ENCODE measurements at places on chromosomes 5 and 9.

DNA sequence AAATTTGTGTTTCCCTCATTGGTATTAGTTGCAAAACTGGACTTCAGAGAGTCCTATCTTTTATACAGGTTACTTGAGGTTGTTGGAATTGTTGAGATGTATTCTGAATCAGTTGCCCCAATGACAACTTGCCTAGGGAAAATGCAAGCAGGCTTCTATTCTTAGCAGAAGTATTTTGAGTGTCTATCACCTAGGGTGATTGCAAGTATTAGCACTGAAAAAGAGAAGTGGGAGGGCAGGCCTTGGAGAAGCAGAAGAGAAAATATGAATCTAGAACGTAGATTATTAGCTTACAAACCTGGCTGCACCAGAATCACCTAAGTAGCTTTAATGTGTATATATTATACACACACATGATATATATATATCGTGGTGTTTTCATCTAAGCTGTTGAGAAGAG lies 43.2 kb downstream of the ADAMTS12 start:
- no peak for DNase-seq

DNA sequence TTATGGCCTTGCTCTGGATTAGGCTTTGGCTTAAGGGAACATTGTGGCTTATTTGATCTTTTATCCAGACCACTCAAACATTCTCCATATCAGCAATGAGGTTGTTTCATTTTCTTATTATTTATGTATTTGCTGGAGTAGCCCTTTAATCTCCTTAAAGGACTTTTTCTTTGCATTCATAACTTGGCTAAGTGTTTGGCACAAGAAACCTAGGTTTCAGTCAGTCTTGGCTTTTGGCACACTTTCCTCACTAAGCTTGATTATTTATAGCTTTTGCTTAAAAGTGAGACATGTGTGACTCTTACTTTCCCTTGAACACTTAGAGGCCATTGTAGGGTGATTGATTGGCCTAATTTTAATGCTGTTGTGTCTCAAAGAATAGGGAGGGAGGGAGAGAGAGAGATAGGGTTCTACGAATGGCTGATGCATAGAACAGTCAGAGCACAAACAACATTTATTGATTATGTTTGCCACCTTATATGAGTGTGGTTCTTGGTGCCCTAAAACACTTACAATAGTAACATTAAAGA lies 2265.3 kb upstream of the C9orf72 start:
- no peak for DNase-seq

DNA sequence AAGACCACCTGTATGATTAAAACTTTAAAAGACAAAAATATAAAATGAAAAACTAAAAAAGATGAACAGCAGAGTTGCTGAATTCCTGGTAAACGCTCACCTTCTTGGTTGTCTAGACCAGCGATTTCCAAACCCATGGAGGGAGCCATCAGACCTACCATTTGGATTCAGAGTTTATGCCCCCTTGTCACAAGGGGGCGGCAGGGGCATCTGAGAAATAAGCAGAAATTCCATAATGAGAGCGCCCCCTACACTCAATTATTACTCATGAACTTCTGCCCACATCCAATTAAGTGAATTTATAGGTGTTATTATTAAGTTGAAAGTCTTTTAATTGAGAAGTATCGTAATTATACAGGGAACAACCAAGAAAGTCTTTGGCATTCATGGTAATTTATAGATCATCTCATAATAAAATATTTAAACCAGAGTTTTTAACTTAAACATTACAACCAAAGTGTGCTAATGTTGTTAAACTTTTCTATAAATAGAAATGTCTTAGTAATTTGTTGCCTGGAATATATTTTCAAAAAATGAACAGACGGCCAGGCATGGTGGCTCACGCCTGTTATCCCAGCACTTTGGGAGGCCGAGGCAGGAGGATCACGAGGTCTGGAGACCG lies 35.2 kb upstream of the SPATA31C2 start:
- peak; percentile 30 for DNase-seq

DNA sequence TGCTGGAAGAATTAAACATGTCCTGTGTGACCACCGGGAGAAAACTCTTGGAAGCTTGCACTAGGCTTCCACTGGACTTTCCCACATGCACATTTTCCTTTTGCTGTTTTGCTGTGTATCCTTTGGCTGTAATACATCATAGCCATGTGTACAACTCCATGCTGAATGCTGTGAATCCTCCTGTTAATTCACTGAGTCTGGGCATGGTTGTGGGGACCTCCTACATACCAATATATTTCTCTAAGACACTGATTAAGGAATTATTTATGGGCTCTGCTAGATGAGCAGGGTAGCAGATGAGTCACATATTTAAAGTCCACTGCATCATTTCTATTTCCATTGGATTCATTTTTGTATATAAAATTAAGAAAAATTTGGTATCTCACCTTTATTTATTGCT lies 220.1 kb downstream of the CYLC2 start:
- no peak for DNase-seq

DNA sequence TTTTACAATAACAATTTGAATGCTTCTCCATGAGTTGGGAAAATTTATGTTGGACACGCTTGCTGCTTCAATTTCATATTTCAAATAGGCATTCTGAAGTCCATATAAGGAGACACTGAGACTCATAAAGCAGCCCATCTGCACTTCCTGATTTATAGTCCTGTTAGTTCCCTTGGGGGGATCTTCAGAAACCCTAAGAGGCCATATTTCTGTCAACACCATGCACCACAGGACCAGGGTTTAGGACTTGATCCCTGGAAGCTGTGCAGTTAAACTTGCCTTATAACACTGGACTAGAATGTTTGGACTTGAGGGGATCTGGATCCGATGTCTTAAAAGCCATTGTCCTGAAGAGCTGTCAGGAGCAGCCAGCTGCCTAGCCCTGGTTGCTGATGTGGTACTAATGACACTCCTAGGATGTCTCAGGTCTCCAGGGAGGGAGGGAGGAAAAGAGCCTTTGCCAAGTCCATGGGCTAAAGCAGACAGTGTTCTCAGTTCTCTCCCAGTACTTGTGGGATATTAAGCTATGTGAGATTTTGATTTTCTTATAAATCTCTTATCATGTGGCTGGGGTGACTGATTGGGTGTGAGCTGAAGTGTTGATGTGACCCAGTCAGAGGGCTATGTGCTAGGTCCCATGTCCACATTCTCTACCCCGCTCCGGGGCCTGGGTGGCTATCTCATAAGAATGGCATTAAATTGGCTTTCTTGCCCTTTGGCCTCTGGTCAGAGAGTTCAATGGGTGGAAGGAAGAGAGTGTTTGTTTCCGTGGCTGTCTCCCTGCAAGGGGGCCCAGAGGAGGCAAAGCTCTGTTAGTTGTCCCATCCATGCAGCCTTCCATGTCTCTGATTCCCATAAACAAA lies 399.8 kb downstream of the OSTF1 start:
- no peak for DNase-seq

- no peak for DNase-seq
These were observed 26.8 kb downstream of the ASS1 start for GRCh38 chr9:130471411-130472183.

DNA sequence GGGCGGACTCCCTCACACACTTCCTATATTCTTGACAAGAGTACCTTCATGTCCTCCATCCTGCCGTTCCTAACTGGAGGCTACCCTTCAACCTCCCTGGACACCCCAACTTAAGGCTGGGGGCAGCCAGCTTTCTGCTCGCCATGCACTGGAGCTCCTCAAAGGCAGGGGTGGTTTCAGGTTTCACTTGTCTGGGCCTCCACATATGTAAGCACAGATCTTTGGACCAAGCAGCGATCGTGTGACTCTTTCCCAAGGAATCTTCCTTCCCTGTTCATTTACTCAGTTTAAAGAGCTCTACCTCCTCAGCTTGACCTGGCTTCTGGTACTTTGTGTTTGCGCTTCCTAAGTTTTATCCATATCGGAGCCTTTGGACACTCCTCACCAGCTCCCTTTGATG lies 34.2 kb upstream of the TRPC7 start:
- DNase-seq, result no peak

- no peak for DNase-seq
These were observed 286.0 kb upstream of the DAP start for GRCh38 chr5:11047030-11047429.

- no peak for DNase-seq
These were observed 4.2 kb upstream of the SUB1 start for GRCh38 chr5:32581010-32581785.

GRCh38 chr9:89483592-89484474 lies 14.1 kb downstream of the SEMA4D start:
- no peak for DNase-seq

DNA sequence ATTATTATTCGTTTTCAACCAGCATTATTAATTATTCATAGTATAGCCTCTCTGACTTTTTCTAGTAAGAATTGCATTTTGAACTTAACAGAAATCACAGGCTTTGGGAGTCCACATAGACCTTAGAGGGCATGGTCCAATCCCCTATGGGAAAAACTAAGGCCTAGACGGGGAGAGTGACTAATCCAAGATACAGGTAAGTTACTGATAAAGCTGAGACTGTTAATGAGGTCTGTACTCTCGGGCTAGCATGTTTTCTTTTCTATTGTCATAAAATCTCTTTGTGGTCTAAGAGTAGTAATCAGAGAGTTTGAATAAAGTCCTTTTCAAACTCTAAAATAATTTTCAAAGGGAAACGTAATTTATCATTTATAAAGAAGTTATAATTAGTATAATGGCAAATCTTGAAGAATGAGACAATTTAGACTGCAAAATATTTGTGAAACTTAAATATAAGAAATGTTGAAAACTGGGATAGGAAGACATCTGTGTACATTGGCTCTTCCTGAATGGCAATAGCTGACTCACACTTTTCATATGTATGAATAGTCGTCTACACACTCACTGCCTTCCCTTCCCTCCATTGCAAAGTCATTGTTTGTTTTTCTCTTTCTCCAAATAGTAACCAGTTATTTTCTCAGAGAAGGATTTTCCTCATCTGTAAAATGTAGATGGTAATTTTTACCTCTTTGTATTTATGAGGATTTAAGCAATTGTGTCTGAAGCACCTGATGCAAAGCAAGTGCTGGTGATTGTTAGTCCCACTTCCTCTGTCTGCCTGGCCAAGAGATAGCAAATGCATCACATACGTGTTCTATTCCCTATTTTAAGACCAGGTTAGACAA lies 207.9 kb upstream of the CD180 start:
- no peak for DNase-seq

- no peak for DNase-seq
These were observed 10.2 kb upstream of the GABRP start for GRCh38 chr5:170773024-170773985.

DNA sequence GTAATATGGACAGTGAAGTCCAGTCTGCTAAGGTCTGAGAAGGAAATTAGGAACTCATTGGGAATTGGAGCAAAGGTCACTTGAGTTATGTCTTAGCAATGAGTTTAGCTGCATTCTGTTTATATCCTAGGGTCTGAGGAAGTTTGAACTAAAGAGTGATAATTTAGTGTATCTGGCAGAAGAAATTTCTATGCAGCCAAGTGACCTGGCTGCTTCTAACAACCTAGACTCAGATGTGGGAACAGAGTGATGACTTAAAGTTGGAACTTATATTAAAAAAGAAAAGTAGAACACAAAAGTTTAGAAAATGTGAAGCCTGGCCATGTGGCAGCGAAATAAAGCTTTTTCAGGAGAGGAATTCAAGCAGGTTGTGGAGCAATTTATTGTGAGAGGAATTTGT lies 106.2 kb downstream of the PRDM9 start:
- no peak for DNase-seq

- DNase-seq, result peak; percentile 48
These were observed 47.1 kb upstream of the RAI14 start for GRCh38 chr5:34608859-34609648.

- no peak for DNase-seq
These were observed 574.1 kb downstream of the NR2F1-AS1 start for GRCh38 chr5:93006915-93007314.

DNA sequence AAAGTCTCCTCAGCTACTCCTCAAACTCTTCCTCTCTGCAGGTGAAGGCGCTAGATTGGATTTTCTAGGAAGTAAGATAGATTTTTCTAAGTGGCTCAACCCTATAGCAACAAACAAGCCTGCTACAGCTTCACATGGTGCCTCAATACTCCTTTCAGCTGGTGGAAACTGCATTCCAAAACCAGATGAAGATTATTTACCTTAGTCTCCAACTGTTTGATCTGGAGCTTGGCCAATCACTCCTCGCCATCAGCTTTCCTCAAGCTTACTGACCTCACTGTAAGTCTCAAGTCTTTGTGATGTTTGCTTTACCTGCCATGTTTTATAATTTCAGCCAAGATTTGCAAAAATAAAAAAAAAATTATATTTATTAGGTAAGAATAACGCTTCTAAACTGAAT lies 622.4 kb downstream of the CHSY3 start:
- no peak for DNase-seq

DNA sequence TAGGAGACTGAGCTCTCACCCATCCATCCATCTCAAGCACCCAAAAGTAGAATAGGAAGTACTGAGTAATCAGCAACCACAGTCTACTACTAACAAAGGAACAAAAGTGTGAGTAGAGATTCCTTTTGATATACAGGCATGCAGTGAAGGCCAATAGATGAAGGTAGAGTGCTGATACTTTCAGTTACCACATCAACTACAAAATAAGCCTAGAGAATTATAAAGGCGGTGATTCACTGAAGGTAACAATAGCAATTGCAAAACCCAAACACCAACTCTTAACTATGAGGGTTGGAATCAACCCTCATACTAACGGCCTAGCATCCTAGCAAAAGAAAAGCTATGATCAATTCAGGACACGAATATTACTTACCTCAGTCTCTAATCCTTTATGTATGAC lies 992.6 kb downstream of the DNAH5 start:
- DNase-seq, result no peak

DNA sequence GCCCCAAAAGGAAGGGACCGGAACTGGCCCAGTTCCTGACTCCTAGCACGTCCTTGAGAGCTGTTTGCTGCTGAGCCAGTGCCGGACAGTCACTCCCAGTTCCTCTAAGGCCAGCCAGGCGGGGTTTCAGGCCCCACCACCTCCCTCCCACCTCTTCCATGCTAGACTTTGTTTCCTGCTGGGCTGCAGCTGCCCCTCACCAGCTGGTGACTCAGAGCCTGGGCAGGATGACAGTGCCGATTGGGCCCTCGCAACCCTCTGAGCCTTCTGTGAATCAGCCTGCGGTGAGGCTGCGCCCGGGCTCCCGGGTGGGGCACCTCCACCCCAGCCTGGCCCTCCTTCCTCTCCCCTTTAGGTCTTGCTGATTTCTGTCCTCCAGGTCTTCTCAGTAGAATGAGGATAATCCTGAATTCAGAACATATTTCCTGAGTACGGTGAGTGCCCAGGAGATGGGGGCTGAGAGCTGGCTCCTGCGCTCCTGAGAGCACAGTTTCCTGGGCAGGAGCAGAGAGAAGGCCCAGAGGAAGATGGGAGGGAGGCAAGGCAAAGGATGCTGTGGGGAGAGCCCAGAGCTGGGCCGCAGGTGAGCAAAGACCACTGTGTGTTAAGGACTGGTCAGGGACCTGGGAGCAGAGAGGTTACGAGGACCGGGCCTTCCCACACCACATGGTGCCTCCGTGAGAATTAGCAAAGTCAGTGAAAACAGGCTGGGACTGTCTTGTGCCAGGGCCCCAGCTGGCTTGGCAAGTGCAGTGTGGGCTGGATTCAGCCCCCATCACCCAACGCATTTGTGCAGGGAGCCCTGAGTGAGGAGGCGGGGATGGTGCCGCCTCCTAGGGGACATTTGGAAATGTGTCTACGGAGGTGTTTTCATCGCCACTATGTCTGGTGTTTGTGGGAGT lies 32.9 kb upstream of the STXBP1 start:
- DNase-seq, result peak; percentile 98

All from H54 (cell line).